ENCODE measurements at places on chromosomes 16 and 17.

DNA sequence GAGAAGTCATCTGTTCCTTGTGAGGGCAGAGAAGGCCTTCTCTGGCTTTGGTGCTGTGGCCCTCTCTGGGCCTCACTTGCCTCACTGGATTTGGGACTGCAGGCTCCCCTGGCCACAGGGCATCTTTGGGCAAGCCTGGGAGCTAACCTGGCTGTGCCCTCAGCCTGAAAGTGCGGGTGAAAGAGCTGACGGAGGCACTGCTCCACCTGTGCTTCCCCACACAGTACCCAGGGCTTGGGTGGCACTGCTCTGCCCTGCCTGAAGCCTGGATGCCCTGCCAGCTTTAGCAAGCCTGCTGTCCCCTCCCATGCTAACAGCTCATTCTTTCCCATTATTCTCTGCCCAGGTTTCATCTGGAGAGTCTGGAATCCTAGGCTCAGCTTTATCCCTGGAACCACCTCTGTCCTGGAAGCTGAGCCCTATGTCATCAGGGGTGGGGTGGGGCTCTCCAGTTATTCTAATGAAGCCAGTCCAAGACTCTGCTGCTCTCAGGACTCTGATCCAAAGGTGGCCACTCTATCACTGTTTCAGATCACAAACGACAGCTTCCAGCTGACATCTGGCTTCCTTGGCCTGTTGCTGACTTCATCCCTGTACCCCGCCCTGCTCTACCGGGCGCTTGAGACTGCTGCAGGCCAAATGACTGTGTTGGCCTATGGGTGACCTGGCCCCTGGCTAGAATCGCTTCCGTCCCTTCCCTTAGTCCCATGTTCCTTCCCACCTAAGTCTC is 29.3 kb downstream of the HIC1 start:
- DNase-seq = no peak

GRCh38 chr17:11853321-11854151 is 143.7 kb downstream of the ZNF18 start:
- DNase-seq = no peak

DNA sequence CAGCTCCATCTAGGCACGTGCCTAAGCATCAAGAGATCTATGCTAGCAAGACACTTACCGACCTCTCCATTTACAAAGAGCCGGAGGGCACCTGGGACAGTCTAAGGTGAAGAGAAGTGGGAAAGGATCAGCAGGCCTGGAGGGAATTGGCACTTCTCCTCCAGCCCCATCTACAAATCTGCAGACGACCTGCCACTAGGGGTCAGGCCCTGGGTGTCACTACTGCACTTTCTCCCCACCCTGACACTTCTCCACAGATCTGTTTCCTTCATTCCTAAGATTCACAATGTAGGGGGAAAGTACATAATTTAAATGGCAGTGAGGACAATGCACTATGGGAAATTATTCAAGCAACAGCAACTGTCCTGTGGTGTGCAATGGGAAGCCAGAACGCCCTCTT is 8.1 kb downstream of the MKS1 start:
- DNase-seq = no peak

GRCh38 chr16:17944345-17944744 is 392.2 kb downstream of the NPIPA8 start:
- no peak for DNase-seq

GRCh38 chr16:23826528-23827045 is 9.2 kb upstream of the PRKCB start:
- no peak for DNase-seq

DNA sequence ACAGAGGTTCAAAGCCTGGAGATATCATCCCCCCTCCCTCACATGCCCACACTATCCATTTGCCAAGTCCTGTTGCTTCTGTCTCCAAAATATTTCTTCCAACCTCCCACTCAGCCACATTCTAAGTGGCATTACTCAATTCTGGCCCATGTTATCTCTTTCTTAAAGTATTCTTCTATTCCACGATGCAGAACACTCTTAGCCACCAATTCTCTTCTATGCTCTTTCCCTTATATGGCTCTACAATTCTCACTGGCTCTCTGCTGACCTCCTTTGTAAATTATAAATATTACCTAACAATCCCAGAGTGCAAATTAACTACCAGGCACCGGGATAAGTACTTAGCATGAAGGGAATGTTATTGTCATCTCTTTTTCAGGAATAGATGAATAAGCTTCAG is 82.4 kb downstream of the KCNJ2 start:
- DNase-seq = no peak

- DNase-seq = no peak
Measured at GRCh38 chr17:14784997-14785696, 480.0 kb downstream of the PMP22 start.

GRCh38 chr16:27198451-27199234 is 4.7 kb upstream of the KDM8 start:
- no peak for DNase-seq

- DNase-seq = no peak
Measured at GRCh38 chr16:12341423-12341822, 364.9 kb downstream of the SNX29 start.

DNA sequence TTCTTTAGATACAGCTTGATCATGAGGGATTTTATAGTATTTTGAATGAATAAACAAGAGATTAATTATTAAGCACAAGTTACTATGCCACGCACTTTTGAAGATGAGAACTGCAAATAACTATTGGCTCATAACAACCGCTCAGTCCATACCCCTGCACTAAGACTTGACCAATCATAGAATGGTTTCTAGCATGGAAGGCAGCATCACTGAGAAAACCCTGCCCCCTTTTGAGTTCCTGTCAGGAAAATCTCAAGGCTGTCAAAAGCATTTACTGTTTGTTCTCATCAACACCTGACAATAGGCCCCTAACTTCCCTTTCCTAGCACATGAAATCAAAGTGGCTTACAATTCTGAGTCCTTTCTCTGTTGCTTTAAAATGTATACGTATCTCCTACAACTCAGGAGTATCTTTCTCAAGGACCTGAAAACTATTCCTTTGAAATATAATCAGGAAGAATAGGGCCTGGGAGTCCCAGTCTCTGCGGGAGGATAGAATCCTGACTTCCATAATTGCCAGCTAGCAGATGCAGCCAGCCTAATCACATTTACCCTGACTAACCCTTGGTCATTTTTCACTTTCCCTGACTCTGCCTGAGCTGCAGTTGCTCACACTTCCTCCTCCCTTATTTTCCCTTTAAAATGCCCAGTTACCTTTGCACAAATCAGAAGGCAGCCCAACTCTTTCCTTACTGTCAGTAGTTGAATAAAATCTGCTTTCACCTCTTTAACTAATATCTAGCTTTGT is 9.1 kb upstream of the MMD start:
- no peak for DNase-seq

DNA sequence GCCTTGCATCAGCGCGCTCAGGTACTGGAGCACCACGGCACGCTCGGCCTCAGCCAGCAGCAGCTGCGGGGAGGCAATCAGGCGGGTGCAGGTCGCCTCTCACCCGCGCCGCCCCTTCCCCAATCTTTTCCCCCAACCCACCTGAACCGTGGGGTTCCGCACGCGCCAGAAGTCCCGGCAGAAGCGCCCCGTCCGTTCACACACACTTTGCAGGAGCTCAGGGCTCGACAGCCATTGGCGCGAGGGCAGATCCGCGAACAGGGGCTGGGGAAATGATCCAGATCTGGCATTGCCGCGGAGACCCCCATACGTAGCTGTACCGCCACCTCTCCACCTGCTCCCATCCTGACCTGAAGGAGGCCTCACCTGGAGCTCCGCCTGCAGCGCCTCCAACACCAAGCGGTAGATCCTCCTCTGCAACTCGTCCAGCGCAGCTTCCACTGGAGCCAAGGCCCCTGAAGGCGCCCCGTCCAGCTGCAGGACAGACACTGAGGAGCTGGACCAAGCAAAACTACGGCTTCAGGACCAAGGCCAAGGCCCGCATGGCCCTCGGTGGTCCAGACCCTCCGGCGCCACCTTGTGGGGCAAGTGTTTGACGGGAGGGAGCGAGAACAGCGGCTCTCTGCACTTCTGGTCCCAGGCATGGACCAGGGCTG is 1.4 kb upstream of the MATCAP1 start:
- DNase-seq = peak; percentile 21

- no peak for DNase-seq
Measured at GRCh38 chr17:49969795-49970389, 902 bp downstream of the DLX4 start.

DNA sequence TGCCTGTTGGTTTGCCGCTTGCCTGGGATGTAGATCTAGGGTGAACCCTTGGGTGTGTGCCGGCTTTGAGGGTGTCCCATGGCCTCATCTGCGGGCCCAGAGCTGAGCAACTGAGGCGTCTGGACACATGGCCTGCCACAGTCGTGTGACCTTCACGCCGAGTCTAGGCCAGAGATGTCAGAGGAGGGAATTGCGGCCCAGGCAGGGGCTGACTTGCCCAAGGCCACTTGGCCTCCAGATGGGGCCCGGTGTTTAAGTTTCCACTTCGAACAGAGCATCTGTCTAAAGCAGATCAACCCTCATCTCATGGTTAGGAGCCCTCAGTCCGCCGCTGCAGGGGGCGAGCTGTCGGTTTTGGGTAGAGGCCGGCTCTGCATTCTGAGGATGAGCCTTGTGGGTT is 28.0 kb upstream of the FOXK2 start:
- DNase-seq = no peak

DNA sequence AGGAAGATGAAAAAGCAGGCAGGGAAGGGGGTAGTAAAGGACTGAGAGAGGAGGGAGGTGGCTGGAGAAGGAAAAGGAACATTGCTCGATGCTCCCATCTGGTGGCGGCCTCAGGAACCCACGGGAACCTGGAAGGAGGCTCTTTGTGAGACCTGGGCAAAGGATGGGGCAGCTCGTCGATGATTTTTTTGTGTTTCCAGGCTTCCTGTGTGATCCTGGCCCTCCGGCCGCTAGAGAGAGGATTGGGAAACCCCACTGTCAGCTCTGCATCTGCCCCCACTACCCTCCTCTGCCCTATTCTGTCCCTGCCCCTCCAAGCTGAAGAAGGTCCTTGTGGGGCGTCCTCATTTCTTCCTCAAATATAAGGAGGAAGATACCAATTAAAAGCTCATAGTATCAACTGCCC is 6.6 kb downstream of the WFIKKN2 start:
- peak; percentile 43 for DNase-seq

- DNase-seq = no peak
Measured at GRCh38 chr16:89048090-89048725, 45.4 kb upstream of the ACSF3 start.

- no peak for DNase-seq
Measured at GRCh38 chr16:66701026-66701425, 4.5 kb upstream of the CMTM4 start.

DNA sequence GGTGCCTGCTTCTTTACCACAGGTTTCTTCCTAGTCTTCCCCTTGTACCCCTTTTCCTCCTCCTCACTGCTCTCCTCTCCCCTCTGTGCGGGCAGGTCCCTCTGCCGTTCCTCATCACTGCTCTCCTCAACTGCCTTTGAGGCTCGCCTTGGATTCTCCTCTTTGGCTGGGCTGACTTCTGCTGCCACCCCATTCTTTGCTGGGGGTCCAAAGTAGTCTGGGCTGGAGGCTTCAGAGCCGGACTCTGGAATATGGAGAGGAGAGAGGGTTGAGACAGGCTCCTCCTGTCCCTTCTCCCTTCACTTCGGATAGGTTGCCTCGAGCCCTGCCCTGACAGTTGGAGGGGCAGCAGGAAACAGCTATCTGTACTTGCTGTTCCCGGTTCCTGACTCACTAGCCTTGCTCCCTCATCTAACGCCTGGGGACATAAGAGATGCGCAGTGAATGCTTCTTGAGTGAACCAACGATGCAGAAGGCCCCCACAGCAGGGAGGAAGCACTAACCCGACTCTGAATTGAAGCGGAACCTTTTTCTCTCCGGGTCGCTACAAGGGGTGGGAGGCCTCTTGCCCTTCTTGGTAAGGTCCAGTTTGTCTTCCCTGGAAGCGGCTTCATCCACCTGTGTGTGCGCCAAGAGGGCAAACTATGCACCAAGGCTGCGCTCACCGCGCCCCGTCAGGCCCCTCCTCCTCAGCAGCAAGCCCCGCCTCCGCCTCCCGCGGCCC is 655 bp downstream of the HIRIP3 start:
- DNase-seq = peak; percentile 64

All from DMS79 (cell line).